Anterior cingulate cortex (tissue), 58 donors: ENCODE measurements at places on chromosomes 6 and 20.
A peak's percentile ranks its signal among the peaks of the same experiment; 100 is the strongest.

DNA sequence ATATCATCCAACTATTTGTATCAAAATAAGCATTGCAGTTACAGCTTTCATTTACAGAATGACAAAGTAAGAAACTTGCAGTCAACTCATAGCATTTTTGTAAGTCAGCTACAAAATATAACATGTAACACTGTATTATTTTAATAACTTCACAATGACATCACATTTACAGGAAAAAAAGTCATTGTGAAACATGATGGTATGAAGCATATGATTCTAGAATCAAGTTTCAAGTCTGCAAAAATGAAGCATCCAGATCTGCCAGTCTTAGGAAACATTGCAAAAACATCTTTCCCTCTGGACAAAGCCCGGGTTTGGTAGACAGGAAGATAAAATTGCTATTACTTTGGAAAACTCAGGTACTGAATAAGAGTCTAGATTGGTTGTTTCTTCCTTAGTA lies 263.9 kb upstream of the NT5E start:
- no peak for DNase-seq

DNA sequence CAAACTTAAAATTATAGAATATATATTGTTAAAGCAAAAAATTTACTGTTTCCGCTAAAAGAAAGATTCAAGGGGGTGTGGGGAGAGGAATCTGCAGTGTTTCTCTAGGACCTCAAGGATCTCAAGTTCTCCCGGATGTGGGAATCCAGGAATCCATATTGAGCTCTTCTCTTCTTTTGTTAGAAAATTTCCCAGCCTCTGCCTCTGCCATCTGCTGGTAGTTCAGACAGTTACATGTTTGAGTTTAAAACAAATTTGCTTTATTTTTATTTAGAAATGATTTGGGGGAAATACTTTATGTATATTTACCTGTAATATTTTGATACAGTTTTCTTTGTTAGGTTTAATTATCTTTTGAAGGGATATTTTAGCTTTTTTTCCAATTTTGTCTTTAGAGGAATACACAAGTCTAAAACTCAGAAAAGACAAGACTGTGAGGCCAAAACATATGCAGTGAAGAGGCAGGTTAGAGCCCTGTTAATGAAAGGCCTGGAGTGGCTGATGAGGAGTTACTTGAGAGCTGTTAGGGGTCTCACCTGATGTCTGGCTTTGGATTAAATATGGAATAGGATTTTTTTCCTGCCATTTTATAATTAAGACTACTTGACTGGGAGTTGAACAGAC lies 268.8 kb downstream of the ARID1B start:
- no peak for DNase-seq

DNA sequence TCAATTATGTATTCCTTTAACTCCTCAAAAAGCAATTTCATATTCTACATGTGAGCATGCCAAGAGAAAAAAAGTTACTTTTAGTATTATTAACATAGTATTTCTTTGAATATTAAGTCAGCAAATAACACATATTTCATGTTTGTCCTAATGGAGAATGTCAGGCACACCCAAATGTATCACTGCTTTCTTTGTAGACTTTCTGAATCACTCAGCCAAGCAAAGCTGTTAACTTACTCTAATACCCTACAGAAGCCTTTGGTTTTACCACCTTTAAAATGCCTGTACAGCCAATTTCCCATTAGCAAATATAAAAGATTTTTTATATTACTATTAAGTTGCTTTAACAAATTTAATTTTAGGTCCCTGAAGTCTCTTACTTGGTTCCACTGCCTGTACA lies 23.8 kb downstream of the FRK start:
- DNase-seq: no peak

DNA sequence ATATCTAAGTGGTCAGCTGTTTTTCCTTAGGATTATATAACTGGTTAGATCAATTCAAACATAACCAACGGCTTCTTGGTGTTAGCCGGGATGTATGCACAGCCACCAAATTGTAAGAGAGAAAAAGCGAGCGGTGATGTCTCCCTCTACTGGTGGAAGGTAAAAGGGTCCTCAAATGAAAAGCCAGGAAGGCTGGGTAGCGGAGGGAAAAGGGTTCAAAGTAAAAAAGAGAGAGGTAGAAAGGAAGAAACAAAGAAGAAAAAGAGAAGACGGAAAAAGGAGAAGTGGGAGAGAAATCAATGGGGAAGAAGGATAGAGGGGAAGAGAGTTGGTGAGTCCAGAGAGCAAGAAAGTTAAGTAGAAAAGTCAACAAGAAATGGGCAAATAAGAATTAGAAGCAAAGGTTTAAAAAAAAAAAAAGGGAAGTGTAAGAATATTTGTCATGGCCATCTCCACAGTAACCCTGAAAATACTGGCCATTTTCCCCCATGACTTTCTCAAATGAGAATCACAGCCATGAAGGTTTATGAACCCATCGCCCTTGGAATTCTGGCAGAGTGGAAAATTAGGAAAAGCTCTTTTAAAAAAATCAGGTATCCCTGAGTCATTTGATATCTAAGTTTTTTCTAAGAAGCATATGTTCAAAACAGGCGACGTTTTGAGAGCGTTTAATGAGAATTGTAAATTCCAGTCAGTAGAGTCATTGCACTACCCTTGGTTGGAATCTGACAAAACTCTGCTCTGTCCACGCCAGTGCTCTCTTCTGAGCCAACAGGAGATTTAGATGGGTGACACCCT lies 155.6 kb upstream of the SNX9 start:
- DNase-seq: no peak

- no peak for DNase-seq
These were observed 275.6 kb downstream of the BTBD9 start for GRCh38 chr6:38364127-38364526.

GRCh38 chr20:35463455-35464300 lies 8.3 kb downstream of the CEP250 start:
- DNase-seq: peak; percentile 52

GRCh38 chr6:162289972-162290371 lies 437.6 kb downstream of the PRKN start:
- no peak for DNase-seq

DNA sequence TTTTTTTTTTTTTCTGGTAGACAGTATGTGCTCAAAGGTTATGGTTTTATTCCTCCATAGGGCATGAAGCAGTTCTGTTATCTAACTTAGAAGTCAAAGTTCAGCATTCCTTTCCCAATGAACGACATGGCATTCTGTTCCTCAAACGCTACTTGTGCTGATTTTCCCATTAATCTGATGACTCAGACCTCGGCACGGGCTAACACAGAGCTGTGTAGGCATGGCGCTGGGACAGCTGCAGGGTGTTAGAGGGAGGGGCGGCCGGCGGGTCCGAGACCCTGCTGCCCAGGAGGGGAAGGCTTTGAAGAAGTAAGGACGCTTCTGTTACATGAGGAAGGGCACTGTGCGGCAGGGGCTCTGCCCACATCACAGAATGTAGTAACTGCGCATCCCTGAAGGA lies 93.6 kb upstream of the AGPAT4 start:
- DNase-seq: no peak

GRCh38 chr6:31945507-31946369 lies at the start of gene CFB:
TSS of gene CFB (plus strand) at chr6:31946095. CDS start at chr6:31946222, 127 bp downstream.
- DNase-seq: no peak

DNA sequence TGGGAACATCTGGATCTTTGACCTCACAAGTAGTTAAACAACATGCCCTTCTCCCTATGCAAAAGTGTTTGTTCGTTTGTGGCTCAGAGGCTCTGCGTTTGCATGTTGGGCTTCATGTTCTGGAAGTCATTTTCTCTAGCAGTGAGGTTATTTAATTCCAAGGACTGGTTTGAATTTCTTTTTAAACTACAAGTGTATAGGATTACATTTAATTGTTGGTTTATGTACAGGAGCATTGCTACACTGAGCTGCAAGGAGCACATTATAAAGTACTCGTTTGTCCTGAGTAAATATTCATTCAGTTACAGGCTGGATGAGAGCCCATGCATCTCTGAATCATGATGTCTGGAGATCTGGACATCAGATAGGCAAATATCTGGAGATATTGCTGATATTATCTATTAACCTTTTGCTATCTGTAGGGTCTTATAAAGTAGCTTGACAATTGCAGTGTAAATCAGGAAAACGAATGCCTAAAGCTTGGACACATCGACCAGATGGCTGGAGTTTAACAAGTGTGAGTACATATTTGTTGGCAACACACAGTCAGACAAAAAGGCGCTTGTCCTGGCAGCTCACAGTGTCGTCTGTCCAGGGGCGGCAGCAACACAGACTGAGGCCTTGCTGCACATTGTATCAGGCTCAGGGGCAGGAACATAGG lies 84.6 kb downstream of the PDE7B start:
- no peak for DNase-seq

- peak; percentile 86 for DNase-seq
These were observed 57.6 kb downstream of the FAM217A start for GRCh38 chr6:4021133-4021853.

DNA sequence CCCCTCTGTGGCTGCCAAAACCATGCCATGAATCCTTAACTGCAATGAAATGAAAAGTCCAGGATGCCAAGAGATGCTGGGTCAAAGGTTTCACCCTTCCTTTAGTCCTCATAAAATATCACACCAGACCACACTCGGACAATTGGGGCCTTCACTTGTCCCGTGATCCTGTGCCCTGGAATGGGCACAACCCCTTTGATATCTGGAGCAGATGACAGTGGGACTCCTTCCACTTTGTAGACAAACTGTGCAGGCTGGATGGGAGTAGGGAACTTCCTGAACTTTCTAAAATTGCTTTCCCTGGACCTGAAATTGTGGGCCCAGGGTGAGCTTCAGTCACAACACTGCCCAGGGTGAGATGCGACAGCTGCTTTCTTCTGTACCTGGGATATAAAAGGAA lies 9.6 kb upstream of the BPIFB6 start:
- DNase-seq: no peak

DNA sequence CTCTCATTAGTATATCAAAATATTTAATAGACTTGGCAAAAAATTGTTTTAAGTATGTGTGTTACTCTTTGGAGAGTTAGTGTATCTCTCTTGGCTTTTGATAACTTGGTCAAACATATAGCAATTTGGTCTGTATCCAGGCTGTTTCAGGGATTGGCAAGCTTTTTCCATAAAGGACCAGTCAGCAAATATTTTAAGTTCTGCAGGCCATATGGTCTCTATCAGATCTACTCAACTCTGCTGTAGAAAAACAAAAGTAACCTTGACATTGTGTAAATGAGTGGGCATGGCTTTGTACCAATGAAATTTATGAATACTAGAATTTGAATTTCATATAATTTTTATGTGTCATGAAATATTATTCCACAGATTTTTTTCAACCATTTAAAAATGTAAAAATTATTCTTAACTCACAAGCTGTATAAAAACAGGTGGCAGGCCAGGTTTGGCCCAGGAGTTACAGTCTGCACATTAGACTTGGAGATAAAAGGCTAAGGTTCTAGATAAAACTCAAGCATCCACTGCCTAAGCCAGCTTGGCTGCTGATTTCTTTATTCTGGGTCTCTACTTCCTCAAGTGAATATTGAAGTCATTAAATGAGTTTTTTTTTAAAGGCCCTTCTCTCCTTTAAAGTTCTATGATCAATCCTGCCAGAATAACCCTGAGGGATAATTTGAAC lies 13.7 kb downstream of the GSTA4 start:
- no peak for DNase-seq

DNA sequence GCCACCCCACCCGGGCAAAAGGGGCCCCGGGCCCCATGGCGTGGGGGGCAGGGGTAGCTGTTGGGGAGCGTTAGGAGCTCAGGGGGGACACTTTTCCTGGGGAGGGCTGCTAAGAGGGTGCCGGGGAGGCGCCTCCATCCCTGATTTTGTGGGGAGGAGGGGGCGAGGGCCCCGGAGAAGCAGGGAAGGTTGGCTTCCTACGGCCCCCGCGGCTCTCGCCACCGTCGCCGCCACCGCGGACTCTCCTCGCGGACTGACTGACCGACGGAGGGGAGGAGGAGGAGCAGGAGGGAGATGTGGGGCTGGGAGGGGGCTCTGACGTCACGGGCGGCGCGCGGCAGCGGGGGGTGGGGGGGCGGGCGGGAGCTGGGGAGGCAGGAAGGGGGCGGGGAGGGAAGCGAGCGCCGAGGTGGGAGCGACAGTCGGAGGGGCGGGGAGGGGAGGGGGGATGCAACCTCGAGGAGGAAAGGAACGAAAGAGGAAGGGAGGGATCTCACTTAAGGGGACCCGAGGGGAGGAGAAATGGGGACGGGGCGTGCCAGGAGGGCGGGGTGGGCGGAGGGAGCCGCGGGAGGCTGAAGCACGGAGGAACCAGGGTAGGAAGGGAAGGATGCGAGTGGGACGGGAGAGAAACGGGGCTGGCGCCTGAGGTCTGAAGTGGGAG lies 5.1 kb downstream of the GABBR1 start:
- DNase-seq: peak; percentile 51

- no peak for DNase-seq
These were observed 4.9 kb upstream of the PI16 start for GRCh38 chr6:36949636-36950035.

DNA sequence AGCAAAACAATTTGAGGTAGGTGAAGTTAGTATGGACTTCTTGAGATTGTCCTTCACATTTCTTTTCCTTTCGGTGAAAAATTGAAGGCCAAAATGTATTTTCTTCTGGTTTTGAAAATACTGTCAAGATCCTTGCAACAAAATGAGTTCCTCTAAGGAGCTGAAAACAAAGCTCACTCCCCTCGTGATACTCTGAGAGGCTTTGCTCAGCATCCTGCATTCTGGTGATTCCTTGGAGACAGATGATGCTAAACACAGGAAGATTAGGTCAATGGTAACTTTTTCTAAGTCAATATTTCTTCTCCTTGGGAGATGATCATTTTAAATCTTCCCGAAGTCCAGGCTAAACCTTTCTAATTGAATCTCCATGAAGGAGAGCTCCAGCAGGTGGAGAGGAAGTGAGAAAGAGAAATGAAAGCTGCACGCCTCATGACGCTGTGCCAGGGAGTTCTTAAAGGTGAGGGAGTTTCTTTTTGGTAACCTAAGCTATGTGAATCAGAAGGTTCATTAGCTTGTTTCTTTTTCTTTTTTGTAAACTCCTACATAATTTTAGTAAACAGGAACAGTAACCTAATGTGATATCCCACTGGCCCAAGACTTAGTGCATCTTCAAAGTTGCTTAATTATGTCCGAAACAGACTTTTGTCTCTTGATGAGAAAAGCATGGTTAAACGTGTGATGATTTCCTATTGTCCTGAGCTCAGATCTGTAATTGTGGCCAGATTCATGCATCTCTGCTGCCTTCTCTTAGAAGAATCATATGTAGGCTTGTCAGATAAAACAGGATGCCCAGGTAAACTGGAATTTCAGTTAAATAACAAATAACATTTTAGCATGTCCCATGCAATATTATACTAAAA lies 15.0 kb downstream of the ESR1 start:
- no peak for DNase-seq

- DNase-seq: no peak
These were observed 83.9 kb downstream of the SESN1 start for GRCh38 chr6:109010705-109011102.

DNA sequence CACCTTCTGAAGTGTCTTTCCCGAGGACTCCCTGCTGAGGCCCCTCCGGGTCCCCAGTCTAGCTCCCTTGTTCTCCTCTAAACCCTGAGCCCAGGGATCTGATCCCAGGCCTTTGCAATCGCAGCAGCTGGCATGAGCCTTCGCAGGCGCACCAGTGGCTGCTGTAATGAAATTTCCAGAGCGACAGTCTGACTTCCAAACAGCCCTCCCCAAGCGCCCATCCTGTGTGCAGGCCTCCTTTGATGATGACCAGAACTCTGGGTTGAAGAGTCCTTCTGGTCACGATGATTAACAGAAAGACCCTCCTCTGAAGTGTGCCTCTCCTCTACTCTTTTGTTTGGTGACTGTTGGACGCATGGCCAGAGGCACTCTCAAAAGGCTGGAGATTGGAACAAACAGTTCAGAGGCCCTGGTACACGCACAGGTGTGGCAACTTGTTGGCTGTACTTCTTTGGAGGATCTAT lies 89.1 kb upstream of the MPC1 start:
- DNase-seq: no peak
